Germinal center (tissue), 1 donor: ENCODE measurements at places on chromosomes 12 and 14.

DNA sequence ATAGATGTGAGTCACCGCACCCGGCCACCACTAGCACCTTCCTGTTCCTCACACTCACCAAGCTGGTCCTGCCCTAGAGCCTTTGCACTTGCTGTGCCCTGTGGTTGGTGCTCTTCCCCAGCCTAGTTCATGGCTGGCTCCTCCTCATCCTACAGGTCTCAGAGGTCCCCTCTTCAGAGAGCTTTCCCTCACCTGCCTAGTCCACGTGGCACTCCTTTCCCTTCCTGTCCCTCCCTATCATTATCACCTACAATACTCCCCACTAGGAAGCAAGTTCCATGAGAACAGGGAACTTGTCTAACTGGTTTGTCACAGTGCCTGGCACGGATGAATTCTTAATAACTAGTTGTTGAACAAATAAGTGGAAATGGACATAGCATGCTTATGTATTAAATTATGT lies 24.0 kb upstream of the TMED10 start:
- no peak for DNase-seq

DNA sequence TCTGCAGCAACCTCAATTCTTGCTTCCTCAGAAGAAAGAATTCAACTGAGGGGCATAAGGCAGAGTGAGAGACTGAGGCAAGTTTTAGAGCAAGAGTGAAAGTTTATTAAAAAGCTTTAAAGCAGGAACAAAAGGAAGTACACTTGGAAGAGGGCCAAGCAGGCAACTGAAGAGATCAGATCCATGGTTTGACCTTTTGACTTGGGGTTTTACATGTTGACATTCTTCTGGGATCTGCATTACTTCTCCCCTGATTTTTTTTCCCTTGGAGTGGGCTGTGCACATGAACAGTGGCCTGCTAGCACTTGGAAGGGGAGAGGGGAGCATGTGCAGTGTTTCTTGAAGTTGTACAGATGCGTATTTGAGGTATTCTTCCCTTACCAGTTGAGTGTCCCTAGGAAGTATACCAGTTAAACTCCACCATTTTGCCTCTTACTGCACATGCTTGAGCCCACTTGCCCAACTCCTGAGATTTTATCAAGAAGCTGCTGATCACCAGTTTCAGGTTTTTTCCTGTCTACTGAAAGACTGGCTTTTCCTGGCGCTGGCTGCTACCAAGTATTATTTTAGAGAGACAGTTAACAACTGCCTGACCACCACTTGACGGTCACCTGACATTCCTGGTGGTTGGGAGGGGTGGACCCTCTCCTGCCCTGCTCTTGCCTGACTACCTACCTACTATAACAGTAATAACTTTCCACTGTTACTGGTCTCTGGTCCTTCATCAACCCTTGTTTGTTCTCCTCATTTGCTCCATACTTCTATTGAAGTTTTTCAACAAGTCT lies 26.0 kb upstream of the TMTC2 start:
- no peak for DNase-seq

DNA sequence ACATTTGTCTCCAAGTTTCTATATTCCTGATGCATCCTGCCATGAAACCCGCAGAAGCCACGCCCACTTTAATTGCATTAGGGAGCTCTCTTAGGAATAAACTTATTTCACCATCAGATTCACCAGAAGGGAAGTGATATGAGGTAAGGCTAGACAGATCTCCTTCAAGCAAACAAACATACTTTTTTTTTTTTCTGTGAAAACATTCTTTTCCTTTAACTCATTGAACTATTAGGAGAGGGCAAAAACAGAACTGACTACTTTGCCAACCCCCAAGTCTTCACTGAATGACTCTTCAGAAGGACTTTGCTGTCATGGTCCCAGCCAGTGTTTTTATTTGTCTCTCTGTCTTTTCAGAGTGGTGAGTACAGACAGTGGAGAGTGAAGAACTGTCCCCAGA lies 48.4 kb downstream of the GTF2A1 start:
- no peak for DNase-seq

- no peak for DNase-seq
Observed at GRCh38 chr12:97813301-97813700, 350.7 kb downstream of the RMST start.

GRCh38 chr12:93139028-93139665 lies 210.1 kb upstream of the EEA1 start:
- peak; percentile 50 for DNase-seq

- no peak for DNase-seq
Observed at GRCh38 chr12:52636189-52636588, 15.8 kb downstream of the KRT2 start.
